ENCODE measurements at places on chromosomes 2 and 18.

DNA sequence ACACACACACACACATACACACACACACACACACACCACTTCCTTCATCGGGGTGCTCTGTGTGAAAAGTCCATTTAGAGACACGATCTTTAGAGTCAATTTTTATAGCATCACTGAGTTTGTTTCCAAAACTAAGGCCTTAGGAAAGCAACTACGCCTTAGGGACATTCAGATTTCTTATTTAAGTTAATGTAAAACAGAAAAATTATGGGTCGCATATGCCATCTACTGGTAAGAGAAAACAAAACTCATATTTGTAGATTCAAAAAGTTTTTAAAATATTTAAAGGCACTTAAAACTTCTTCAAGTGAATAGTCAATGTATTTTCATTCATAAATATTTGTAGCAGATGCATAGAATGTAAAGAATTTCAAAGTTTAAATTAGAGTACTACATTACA lies 166.2 kb downstream of the ATAD2B start:
- H3K4me1 ChIP-seq = peaks cover under 1% of the 10 kb centered on the region
- H3K4me3 ChIP-seq = no peak overlapping the region
- H3K27me3 ChIP-seq = no peaks in the 10 kb centered on the region
- no peak for DNase-seq
- no peaks in the 10 kb centered on the region for H3K36me3 ChIP-seq

- no peaks in the 10 kb centered on the region for H3K4me1 ChIP-seq
- no peaks in the 10 kb centered on the region for H3K36me3 ChIP-seq
- DNase-seq = no peak
- H3K27ac ChIP-seq = no peak overlapping the region
- no peak overlapping the region for H3K4me3 ChIP-seq
- H3K27me3 ChIP-seq = no peaks in the 10 kb centered on the region
These were observed 10.9 kb downstream of the PSD4 start for GRCh38 chr2:113184531-113185230.

DNA sequence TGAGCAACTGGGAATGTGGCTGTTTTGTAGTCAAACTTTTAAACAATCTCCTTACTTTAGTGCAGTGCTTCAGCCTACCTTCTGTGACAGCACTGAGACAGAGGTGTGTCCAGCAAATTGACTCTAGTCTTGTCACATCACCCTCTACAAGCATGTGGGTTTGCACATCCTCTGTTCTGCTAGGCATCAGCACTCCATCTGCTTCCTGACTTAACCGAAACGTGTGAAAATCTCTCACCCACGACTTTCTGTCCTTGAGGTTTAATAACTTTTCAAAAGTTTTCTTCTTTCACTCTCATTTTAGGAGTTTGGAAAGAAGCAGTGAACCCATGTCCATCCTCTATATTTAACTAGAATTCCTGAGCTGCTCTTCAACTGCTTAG lies 42.6 kb downstream of the TTR start:
- no peak overlapping the region for H3K4me3 ChIP-seq
- no peak overlapping the region for H3K27ac ChIP-seq
- no peaks in the 10 kb centered on the region for H3K4me1 ChIP-seq

- H3K36me3 ChIP-seq = no peaks in the 10 kb centered on the region
- H3K27me3 ChIP-seq = no peaks in the 10 kb centered on the region
- no peak overlapping the region for H3K4me3 ChIP-seq
- peak; percentile 82 for DNase-seq
- H3K4me1 ChIP-seq = no peaks in the 10 kb centered on the region
- no peak overlapping the region for H3K27ac ChIP-seq
These were observed 290.0 kb upstream of the CXCR4 start for GRCh38 chr2:136407952-136408318.

All from esophagus muscularis mucosa (tissue), 4 donors.